ENCODE measurements at places on chromosomes 2 and 18.

- DNase-seq, result no peak
Measured at GRCh38 chr2:229914171-229914570, 7.6 kb downstream of the TRIP12 start.

- DNase-seq, result no peak
Measured at GRCh38 chr2:10989151-10989550, 77.4 kb downstream of the KCNF1 start.

- DNase-seq, result no peak
Measured at GRCh38 chr2:141417246-141417797, 713.5 kb downstream of the LRP1B start.

GRCh38 chr2:102091121-102091520, 51.4 kb upstream of the IL1R1 start:
- DNase-seq, result no peak

DNA sequence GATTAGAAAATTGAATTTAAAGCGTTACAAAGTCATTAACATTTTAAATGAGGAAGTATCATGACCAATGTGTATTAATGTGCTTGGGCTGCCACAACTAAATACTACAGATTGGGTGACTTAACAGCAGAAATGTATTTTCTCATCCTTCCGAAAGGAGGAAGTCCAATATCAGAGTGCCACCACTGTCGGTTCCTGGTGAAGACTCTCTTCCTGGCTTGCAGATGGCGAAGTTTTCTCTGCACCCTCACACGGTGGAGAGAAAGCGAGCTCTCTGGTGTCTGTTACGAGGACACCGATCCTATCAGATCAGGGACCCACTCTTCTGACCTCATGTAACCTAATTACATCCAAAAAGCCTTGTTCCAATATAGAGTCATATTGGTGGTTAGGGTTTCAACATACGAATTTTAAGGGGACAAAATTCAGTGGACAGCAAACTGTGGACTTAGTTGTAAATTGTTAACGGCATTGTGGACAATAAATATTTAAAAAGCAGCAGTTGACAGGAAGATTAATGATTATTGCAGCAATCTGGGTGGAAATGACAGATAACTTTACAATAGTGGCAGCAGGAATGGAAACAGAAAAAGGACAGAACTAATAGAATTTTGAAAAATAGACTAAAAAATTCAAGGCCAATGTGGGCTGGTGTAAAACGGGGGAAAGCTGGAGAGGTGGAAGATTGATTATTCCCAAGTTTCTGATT, 35.1 kb upstream of the CYRIA start:
- no peak for DNase-seq

DNA sequence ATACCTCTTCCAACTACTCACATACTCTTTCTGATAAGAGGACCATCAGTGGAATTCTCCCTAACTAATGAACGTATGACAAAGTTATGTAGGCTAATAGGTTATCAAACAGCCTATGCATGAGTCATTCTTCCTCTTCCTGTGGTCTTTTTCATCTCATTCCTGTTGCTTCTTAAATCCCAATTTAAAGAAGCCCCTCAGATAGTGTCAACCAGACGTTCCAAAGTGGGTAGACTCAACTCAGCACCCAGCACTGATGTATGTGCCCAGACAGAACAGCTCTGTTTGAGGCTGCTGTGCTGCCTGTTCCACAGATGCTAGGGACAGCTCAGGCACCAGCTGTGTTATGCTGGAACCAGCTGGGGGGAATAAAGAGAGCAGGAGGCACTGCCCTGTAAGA, 52.6 kb downstream of the CXCR4 start:
- DNase-seq, result peak; percentile 20

DNA sequence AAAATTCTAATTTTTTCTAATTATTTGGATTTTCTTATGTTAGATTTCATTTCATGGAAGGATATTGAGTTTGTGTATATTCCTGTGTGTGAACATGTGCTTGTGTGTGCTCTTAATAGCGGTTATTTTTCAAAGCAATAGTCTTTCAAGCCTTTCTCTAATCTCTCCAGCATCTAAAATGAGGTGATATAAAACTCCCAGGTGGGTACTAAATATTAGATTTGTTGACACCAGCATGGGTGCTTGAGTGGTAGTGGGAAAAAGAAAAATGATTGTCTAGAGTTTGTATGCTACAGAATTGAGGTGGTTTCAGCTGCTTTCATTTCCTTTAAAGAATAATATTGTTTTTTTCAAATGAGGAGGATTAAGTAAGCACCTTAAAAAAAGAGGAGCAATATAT, 296.8 kb downstream of the PARD3B start:
- DNase-seq, result no peak

DNA sequence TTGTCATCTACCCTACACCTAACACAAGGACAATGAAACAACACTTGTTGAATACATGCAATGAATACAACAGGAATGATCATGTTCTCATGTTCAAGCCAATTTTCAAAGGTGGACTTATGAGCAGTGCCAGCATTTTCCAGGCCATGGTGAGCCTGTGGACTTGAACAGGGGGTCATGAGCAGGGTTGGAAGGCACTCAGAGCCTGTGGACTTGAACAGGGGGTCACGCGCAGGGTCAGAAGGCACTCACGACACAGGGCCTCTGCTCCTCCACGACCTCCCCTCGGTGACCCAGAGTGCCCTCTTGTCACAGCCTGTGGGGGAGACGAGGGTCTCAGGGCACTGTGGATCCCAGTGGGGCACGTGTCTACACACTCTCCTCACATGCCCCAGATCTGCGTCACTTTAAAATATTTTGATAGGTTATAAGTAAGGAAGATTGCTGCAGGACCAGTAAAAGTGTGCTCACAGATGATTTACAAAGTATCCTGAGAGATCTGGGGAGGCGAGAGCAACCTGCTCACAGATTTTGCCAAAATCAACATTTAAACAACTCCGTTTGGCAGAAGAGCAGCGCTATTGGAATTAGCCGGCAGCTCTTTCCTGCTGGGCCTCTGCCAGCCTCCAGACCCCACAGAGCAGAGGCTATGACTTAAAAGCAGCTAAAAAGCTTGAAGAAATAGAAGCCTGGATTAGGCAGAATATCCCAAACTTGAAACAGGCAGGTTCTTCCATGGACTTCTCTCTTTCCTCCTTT, 121.9 kb downstream of the TMEM18 start:
- DNase-seq, result no peak

- no peak for DNase-seq
Measured at GRCh38 chr2:30441023-30441422, 6.0 kb upstream of the LCLAT1 start.

- peak; percentile 5 for DNase-seq
Measured at GRCh38 chr18:26480897-26481795, 67.2 kb downstream of the KCTD1 start.

GRCh38 chr2:30584116-30584515, 137.1 kb downstream of the LCLAT1 start:
- DNase-seq, result no peak

Measured in HepG2 (cell line).